ENCODE measurements at places on chromosomes 6 and 20.

DNA sequence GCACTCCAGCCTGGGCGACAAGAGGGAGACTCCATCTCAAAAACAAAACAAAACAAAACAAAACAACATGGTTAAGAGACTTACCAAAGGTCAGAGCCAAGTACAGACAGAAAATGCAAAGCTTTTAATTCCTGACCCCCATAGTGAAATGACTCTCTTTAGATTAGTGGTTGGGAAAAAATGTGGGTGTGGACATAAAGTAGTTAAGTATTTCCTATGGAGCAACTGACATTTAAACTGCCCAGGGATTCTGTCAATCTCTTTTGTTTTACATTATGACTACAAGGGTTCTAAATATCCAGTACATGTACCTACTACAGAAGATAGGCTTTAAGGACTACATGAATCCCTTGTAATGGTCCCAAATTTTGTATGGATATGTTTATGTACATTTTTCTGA is 75.1 kb downstream of the IRAK1BP1 start:
- DNase-seq, result no peak

GRCh38 chr20:42494290-42494689 is 695.4 kb downstream of the PTPRT start:
- DNase-seq, result no peak

GRCh38 chr20:58617158-58617557 is 33.9 kb upstream of the STX16 start:
- no peak for DNase-seq

DNA sequence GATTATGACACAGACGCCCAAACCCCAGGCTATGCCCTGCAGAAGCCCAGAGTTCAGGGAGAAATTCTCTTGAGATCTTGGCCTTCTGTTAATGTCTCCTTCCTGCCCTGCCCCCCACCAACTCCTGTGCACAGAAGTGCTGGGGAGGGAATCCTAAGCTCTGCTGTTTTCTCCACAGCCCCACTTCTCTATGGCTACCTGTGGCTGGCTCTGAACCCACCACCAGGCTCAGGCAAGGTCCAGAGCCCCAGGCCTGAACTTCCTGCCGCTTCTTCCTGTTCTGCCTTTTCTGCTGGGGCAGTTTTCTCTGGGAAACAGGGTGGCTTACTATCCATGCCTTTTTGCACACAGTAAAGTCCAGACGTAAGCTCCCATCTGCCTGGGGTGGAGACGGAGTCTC is 77.5 kb upstream of the NNAT start:
- DNase-seq, result no peak

GRCh38 chr6:30820193-30820592 is 64.1 kb upstream of the DDR1 start:
- no peak for DNase-seq

GRCh38 chr20:8662433-8662954 is 406.4 kb upstream of the PLCB4 start:
- DNase-seq, result no peak

Measured in naive thymus-derived CD8-positive, alpha-beta T cell (primary cell).